ENCODE measurements at places on chromosomes 4 and X.

GRCh38 chr4:141348125-141348524 lies 127.4 kb downstream of the ZNF330 start:
- no peak for DNase-seq

DNA sequence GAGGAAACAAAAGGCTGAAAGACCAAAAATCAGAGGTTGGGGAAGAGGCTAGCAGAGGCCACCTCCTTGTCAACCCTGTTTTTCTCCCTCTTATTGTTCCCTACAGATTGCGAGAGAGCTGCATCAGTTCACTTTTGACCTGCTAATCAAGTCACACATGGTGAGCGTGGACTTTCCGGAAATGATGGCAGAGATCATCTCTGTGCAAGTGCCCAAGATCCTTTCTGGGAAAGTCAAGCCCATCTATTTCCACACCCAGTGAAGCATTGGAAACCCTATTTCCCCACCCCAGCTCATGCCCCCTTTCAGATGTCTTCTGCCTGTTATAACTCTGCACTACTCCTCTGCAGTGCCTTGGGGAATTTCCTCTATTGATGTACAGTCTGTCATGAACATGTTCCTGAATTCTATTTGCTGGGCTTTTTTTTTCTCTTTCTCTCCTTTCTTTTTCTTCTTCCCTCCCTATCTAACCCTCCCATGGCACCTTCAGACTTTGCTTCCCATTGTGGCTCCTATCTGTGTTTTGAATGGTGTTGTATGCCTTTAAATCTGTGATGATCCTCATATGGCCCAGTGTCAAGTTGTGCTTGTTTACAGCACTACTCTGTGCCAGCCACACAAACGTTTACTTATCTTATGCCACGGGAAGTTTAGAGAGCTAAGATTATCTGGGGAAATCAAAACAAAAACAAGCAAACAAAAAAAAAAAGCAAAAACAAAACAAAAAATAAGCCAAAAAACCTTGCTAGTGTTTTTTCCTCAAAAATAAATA lies 179.9 kb downstream of the AR start:
- DNase-seq: no peak

DNA sequence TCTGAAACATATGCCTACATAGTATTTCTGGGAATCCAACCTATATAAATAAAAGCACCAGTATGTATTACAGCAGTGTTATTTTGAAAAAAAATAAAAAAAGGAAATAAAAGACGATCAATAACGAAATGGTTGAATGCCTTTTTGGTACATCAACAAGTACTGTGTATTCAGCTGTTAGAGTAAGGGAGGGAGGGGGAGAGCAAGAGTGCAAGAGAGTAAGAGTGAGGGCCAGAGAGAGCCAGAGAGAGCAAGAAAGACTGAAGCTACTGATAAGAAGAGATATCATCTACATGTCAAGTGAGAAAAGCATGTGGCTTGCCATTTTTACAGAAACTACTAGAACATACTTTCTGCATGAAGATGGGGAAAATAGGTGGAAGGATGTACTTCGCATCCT lies 1.8 kb downstream of the SPIN4 start:
- DNase-seq: no peak

GRCh38 chrX:47233333-47234113 lies 714 bp downstream of the USP11 start:
- DNase-seq: peak; percentile 95

DNA sequence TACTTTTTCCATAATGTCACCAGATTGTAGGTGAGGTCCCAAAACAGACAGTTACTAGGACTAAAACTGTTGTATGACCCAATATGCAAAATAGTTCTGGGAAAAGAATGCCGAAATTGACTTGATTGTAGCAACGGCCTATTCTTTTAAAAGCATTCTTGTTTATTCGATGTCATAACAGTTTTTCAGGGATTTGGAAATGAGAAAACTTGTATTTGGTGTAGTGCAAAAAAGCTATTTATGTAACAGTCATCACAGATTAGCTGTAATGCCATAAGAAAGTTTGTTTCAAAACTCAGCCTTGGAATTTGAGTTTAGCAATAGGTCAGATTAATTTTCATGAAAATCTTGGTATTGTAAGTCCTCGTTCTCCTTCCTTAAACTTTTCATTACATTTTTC lies 69.2 kb upstream of the DIAPH2 start:
- no peak for DNase-seq

DNA sequence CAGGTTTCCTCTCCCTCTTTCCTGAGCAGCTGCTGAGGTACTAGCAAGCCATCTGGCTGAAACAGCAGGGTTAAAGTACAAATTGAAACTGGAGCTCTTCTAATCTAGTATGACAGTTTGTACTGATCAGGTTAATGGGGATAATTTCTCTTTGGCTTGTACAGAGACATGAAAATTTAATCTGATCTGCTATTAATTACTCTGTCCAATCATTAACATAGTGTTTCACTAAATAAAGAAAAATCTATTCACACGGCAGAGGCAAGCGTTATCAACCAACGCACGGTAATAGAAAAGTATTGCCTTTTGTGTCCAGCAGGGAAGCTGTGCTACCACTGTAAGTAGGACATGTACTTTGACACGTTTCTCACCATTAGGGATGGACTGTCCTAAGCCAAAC lies 71.1 kb downstream of the IGSF1 start:
- DNase-seq: no peak

DNA sequence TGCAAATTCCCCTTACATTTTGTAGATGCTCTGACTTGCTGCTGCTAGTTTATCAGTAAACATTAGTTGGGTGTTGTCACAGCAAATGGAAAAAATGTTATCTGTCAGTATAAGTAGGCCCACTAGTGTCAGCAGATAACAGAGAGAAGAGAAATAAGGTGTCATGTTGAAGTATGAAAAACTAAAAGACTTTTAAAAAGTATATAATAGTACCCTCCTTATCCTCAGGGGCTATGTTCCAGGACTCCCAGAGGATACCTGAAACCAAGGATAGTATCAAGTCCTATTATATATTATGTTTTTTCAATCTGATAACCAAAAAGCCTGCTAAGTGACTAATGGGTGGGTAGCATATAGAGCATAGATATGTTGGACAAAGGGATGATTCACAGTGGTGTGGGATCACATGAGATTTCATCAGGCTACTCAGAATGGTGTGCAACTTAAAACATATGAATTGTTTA lies 11.6 kb upstream of the BMP2K start:
- no peak for DNase-seq

- DNase-seq: no peak
Observed at GRCh38 chrX:47146936-47147859, 2.2 kb downstream of the RBM10 start.

DNA sequence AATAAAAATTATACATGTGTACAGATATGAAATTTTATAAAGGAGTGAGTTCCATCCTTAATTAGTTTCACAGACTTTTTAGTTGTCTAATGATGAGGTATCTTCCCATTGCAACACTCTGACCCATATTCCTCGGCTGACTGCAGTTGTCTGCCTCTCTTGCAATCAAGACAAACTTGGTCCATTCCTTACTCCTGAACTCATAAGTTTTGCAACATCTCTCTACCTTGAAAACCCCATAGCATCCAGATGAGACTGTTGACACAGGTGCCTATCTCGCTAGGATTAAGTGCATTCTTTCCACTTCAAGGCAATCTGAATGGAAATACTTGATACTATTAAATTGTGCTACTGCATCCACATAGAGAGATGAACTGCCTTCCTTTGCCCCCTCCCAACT lies 2.3 kb downstream of the XKRX start:
- DNase-seq: no peak

DNA sequence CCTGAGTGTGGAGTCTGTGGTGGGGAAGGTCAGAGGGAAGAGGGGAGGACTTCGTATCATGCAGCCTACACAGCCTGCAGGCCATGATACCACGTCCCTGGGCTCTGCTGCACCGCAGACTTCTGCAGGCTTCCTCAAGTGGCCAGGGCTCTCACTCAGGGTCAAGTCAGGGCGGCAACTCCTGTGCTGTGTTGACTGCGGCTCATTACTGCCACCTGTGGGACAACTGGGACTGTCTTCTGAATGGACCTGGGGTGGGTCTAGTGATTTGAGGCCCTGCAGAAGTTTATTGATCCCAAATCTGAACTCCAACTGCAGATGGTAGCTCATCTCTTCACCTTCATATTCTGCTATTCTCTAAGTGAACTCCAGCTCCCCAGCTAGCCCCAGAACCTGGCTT lies 167.1 kb downstream of the NSUN7 start:
- DNase-seq: no peak

GRCh38 chr4:48985976-48986653 lies at the start of gene CWH43:
Gene CWH43, plus strand, starts transcription at chr4:48986275. Its CDS starts 155 bp downstream, at chr4:48986430.
- no peak for DNase-seq

DNA sequence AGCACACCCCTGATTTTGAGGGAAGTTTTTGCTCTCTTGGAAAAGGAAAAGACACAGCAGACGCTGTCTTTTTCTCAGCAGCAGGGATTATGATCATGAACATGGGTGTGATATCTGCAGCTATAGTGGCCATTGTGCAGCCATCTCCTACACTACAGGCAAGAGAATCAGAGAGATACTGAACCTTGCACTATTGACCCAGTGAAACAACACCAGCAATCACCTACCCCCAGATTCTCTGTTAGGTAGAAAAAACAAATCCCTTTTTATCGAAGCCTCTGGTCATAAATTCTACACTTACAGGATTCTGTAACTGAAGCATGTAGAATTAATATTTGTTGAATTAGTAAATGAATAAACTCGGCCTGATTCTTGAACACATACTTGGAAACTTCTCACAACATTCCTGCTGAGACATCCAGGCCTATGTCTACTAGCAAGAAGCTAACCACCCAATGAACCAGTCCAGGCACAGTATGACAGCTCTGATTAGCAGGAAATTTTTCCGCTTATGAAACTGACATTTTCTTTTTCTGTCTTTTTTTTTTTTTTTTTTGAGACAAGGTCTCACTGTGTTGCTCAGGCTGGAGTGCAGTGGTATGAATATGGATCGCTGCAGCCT lies 5.0 kb upstream of the AFAP1 start:
- no peak for DNase-seq

GRCh38 chrX:114462266-114462665 lies 121.6 kb upstream of the HTR2C start:
- DNase-seq: no peak

- no peak for DNase-seq
Observed at GRCh38 chr4:41678086-41678816, 70.3 kb downstream of the PHOX2B start.

- no peak for DNase-seq
Observed at GRCh38 chrX:145613894-145614293, 203.7 kb upstream of the SLITRK2 start.

GRCh38 chr4:14771094-14771493 lies 231.2 kb upstream of the CPEB2 start:
- no peak for DNase-seq

GRCh38 chrX:112513154-112513553 lies 166.6 kb downstream of the LHFPL1 start:
- DNase-seq: no peak

DNA sequence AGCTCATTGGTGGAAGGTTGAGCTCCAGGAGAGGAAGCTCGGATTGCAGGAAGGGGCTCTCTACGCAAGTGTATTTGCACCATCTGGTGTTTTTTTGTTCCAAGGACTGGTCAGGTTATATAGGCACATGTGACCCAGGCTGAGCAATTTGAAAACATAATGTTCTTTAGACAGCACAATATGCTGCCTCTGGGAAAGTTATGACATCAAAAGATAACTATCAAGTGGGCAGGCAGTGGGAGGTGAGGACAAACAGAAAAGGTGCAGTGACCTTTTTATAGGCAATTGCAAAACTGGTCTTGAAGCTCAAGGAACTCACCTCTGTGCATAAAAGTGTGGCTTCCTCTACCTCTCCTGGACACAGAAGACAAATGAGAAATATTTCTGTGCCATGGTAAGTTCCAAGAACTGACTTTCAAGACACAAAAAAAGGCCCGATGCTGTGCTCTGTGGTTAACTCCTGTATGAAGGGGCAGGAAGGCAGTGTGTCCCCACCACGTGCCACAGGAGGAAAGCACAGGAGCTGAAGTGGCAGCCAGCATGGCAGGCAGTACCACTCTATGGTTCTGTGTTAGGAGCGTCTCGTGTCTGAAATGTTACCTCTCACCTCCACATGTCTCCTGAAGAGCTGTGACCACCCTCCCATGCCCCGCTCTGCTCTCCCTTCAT lies 128.6 kb downstream of the SHROOM3 start:
- DNase-seq: no peak

GRCh38 chrX:27751976-27752375 lies 55.8 kb upstream of the MAGEB10 start:
- DNase-seq: no peak

- peak; percentile 78 for DNase-seq
Observed at GRCh38 chrX:102659790-102660757, 8.8 kb downstream of the GPRASP1 start.

GRCh38 chr4:133148690-133149363 lies at the start of gene PCDH10:
Gene PCDH10, plus strand, starts transcription at chr4:133149294. Its CDS starts 847 bp downstream, at chr4:133150141.
- no peak for DNase-seq

GRCh38 chr4:119105605-119106004 lies 30.0 kb upstream of the MYOZ2 start:
- no peak for DNase-seq

- DNase-seq: no peak
Observed at GRCh38 chr4:71774136-71774535, 9.7 kb downstream of the GC start.

- DNase-seq: no peak
Observed at GRCh38 chr4:7074426-7074825, 6.6 kb upstream of the GRPEL1 start.

GRCh38 chrX:58025979-58026378 lies 115.7 kb upstream of the ZXDA start:
- peak; percentile 28 for DNase-seq

DNA sequence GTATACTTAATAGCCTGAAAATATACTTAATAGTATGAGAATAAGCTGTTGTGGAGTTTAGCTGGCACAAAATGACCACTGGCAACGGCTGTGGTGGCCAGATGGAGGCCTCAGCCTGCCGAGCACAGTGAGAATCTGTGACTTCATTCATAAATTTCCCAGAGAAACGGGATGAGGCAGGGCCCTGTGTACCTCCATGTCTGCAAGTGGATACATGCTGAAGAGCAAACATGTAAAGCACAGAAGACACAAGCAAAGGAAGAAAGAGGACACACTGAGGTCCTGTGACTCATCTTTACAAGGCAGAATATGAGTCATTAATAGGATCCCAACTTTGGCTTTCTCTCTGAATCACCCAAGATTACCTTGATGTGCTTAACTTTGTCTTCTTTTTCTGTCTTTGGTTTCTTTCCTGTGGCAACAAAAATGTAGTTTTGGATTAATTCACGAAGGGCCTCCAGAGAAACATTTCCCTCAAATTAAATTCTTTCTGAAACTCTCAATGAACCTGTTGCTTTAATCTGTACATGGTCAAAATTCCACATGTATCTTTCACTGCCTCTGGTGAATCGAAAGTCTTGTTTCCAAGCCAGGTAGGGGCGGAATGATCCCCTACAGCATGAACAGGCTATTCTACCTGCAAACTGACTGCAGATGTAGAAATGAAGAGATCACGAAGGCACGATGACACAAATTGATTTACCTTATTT lies 56.4 kb downstream of the IRF2 start:
- DNase-seq: no peak

GRCh38 chr4:22743290-22743689 lies 50.6 kb downstream of the GBA3 start:
- DNase-seq: no peak

DNA sequence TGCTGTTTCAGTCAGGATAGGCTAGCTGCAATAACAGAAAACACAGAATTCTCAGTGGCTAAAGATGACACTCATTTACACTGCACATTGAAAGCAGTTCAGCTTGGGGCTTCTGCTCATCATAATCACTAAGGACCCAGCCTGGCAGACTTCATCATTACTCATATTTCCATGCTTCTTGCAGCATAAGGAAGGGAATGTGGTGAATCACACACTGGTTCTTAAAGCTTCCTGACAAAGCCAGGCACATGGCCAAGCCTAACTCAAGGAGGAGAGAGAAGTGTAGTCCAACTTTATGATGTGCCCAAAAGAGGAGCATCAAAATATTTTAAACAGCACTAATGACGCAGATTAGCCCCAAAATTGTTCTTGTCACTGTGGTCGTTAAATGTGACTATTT lies 186.5 kb downstream of the BANK1 start:
- no peak for DNase-seq

Measured in activated gamma-delta T cell treated with Interleukin-2 at 50 U/mL for 16 hours (primary cell).